ENCODE measurements at places on chromosomes 4 and X.

- DNase-seq = no peak
Measured at GRCh38 chrX:7261672-7262332, 113.8 kb upstream of the PUDP start.

GRCh38 chr4:156974264-156974663 lies 2.7 kb upstream of the PDGFC start:
- no peak for DNase-seq

DNA sequence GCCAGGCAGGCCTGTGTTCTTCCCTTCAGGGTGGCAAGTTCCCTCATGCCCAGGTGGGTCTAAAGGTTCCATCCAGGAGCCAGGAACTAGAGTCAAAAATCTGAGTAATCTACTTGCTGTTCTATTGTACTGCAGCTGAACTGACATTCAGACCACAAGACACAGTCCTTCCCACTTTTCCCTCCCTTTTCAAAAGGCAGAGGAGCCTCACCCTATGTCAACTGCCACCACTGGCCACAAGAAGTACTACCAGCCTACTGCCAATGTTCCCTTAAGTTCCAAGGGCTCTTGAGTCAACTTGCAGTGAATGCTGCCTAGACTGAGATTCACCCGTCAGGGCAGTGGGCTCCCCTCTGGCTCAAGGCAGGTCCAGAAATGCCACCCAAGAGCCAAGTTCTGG lies 133.5 kb downstream of the FAM47B start:
- no peak for DNase-seq

DNA sequence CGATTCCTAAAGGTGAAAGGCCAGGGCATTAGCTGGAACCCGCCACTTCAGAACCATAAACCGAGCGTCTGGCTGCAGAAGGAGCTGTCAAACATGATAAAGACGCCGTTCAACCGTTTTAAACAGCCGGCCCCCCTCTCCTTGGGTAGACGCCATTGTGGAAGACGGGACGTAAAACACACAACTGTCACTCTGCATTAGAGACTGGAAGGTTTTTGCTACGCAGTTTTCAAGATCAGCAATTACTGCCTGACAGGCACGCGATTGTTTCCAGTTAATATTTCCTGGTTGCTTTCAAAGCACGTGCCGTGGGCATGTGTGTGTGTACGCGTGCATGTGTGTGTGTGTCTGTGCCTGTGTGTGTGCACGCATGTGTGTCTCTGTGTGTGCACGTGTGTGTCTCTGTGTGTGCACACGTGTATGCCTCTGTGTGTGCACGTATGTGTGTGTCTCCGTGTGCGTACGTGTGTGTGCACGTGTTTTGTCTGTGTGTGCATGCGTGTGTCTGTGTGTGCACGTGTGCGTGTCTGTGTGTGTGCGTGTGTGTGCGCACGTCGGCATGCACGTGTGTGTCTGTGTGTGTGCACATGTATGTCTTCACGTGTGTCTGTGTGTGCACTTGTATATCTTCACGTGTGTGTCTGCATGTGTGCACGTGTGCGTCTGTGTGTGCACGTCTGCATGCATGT lies 48.8 kb downstream of the SHOX start:
- DNase-seq = no peak

DNA sequence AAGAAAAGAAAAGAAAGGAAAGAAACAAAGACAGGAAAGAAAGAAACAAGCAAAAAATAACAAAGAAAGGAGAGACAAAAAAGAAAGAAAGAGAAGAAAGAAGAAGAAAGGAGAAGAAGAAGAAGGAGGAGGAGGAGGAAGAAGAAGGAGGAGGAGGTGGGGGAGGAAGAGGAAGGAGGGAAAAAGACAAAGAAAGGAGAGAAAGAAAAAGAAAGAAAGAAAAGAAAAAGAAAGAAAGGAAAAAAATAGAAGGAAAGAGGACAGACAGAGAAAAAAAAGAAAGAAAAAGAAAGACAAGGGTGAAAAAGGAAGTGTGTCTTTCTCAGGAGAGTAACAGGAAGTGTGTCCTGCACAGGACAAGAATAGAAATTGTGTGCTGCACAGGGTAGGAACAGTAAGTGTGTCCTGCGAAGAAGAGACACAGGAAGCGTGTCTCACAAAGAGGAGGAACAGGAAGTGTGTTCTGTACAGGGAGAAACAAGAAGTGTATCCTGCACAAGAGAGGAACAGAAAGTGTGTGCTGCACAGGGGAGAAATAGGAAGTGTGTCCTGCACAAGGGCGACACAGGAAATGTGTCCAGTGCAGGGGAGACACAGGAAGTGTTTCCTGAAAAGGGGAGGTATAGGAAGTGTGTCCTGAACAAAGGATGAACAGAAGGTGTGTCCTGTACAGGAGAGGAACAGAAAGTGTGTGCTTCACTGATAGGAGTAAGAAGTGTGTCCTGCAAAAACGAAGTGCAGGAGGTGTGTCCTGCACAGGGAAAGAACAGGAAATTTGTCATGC lies 101.2 kb downstream of the ARSF start:
- DNase-seq = no peak

- no peak for DNase-seq
Measured at GRCh38 chr4:78544678-78545077, 6.9 kb upstream of the ANXA3 start.

GRCh38 chrX:21873063-21873775 lies 17.4 kb downstream of the YY2 start:
- no peak for DNase-seq

DNA sequence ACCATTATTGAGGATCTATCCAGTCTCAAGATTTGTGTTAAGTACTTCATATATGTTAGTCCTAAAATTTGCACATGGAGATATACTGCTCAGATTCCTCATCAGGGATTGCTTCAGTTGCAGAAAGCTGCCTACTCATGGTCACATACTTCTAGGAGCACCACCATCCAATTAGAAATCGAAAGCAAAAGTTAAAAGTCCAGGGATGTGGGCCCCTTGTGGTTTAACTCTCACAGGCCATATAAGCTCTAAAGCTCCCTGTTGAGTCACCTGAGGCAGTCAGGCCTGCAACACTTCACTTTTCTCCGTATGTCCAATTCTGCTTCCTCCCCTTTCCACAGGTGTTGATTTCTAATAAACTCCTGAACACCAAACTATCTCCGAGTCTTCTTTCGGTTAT lies 84.2 kb downstream of the CNOT6L start:
- peak; percentile 30 for DNase-seq

DNA sequence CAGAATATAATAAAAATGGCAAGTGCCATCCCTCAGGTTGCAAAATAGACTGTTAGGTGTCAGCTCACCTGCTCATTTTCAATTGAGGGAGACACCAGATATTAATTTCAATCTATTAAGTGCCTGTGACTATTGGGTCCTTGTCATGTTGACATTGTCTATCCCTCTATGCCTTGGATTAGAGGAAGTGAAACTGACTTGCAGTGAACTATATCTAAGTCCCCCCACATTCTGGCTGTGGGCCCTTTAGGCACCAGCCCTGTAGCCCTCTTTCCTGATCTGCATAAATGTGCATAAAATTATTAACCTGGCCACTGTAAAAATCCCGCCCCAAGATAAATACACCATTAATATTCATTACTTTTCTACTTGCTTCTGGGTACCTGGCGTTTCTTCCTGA lies 293.0 kb upstream of the CLNK start:
- no peak for DNase-seq

- no peak for DNase-seq
Measured at GRCh38 chr4:80539190-80539589, 203.7 kb downstream of the CFAP299 start.

DNA sequence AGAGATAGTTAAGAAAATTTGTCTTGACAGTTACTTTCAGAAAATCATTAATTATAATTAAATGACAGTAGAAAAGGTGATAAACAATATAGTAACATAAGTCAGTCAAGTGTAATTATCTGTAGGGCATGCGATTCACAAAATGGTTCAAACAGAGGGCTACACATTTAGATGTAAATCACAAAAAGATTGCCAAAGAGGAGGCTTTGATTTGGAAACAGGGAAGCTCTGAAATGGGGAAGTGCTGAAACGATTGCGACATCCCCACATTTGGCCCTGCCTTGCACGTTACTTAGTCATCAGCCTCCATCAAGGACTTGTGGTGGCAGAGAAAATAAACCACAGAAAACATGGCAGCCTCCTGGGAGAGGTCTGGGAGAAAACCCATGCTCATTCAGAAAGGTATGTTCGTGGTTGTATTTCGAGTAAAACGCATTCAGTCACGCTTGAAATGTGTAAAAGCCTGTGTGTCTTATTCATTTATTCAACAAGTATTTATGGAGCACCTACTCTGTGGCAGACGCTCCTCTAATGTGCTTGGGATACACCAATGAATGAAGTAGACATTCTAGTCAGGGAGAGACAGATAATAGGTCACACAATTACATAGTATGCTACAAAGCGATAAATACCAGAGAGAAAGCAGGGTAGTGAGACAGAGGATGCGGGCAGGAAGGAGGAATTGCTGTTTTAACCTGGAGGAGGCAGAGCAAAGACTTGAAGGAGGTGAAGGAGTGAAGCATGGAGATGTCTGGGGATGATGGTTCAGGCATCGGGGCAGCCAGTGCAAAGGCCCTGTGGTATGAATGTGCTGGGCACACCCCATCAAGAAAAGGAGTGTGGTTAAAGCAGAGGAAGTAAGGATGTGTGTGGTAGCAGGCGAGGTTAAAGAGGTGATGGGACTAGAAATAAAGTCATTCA lies 7.8 kb downstream of the RBM47 start:
- DNase-seq = peak; percentile 24

- no peak for DNase-seq
Measured at GRCh38 chr4:57220734-57221133, 110.5 kb upstream of the IGFBP7 start.

- no peak for DNase-seq
Measured at GRCh38 chrX:13652287-13652793, 601 bp upstream of the TCEANC start.

DNA sequence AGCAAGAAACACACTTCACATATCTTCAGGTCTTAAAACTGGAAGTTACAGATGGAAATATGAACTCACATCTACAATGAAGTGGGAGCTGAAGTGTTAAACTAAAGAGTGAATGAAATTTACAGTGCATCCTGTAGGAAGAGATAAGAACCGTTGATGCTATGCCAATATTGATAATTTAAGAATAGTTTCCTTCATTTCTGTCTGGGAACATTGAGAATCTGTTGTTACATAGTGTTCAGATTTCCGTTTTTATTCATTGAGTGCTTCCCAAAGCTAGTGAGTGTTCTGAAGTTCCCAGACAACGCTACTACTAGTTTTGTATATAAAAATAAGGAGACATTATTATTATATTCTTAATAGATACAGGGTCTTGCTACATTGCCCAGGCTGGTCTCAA lies 52.3 kb downstream of the UBE2K start:
- no peak for DNase-seq

DNA sequence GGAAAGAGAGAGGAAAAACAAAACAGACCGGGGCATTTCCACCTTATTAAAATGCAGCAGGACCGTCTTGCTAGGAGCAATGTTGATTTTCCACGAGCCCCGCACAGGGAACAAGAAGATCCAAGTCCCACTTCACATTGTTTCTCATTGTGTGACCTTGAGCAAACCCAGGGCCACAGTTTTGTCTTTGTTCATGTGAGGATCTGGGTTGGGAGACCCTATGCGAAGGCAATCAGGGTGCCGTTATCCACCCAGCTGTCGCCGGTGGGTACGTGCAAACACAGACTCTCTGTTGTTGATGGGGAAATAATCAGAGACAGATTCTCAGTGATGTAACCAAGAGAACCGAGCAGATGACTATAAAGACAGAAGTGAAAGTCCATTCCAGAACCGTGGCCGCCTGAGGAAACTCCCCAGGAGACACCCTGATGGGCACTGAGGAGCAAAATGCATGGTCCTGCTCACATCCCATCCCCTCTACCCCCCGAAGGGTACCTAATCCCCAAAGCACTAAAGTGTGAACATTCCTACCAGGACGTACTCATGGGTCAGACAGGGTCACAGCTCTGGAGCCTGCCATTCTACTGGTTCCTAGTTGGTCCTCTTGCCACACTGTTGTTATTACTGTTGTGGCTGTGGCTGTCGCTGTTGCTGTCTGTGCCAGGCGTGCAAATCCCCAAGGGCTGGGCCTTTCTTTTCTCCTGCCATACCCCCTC lies 102.7 kb upstream of the RBPJ start:
- no peak for DNase-seq

- DNase-seq = no peak
Measured at GRCh38 chr4:26842911-26843310, 17.7 kb upstream of the STIM2 start.
